ENCODE measurements at places on chromosomes 12 and 14.

- peak; percentile 65 for DNase-seq
Observed at GRCh38 chr12:13362260-13362841, 165.8 kb downstream of the EMP1 start.

- DNase-seq: no peak
Observed at GRCh38 chr12:5451251-5451650, 19.3 kb downstream of the NTF3 start.

DNA sequence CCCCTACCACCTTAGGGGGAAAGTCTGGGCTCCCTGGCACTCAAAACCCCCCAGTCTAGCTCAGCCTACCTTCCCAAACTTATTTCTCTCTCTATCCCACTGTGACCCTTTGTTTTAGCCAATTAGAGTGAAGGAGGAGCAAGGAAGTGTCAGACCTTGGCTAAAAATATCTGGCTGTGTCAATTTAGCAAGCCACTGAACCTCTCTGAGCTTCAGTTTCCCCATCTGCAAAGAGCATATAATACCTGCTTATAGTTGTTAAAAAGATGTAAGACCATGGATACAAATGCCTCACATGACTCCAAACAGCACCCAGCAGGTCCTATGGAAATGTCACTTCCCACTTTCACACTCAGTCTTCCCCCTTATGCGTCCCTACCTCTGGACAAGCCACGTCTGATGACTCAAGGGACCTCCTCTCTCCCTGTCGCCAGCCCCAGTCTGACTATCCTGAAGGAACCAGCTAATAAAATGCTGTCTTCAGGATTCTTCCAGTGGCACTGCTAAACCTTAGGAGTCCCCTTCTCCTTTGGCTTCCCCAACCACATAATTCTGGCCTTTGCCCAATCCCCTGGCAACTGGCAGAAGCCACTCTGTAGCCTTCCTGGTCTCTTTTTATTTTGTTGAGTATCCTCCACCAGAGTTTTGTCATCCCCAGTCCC lies 19.3 kb downstream of the FOXN3 start:
- no peak for DNase-seq

- DNase-seq: no peak
Observed at GRCh38 chr12:4034921-4035320, 161.7 kb upstream of the PARP11 start.

DNA sequence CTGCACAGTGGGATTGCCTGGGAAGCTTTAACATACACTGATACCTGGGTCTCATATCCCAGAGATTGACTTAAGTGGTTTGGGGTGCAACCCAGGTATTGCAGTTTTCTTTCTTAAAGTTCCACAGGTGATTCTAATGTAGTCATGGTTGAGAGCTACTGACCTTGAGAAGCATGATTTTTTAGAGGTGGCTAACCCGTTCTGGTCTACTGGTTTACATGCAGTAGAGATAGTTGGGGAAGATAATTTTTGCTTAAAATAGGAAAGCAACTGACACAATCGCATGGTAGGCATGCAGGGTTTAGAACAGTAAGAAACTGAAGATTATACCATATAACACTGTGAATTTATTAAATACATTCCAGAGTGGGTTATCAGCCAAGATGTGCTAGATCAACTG lies 134.2 kb upstream of the DNM1L start:
- no peak for DNase-seq

DNA sequence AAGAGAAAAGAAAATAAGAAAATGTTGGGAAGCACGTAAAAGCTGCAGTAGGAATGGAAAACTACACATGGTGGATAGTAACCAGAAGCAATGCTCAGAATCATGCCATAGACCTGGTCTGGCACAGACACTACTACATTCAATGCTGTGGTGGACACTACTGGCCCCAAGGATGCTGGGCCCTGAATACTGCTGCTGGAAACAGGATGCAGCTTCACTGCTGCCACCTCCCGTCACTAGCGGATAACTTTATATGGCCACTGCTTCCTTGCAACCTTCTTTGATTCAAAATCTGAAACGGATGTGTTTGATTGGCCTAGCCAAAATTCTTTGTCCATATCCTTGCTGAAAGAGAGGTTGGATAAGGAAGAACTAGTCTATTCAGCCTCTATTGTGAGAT lies 30.7 kb downstream of the ADCY6 start:
- DNase-seq: no peak

DNA sequence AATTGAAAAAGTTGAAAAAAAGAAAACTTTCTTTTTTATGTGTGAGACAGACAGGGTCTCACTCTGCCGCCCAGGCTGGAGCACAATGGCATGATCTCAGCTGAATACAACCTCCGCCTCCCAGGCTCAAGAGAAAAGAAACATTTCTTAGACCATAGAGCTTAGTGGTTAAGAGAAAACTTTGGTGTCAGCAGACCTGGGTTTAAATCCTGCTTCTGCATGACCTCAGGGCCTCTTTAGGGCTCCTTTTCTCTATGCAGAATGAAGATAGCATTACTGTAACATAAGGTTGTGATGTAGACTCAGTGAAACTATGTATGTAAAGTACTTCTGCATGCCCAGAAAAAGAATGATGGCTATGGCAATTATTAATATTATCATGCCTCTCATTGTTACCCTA lies 104.7 kb upstream of the NUDT4 start:
- no peak for DNase-seq

- DNase-seq: no peak
Observed at GRCh38 chr12:83622205-83622604, 935.5 kb downstream of the TMTC2 start.

GRCh38 chr12:60684988-60685655 lies 1089.3 kb downstream of the SLC16A7 start:
- no peak for DNase-seq

GRCh38 chr14:68888025-68888850 lies 90.9 kb downstream of the ACTN1 start:
- DNase-seq: no peak

DNA sequence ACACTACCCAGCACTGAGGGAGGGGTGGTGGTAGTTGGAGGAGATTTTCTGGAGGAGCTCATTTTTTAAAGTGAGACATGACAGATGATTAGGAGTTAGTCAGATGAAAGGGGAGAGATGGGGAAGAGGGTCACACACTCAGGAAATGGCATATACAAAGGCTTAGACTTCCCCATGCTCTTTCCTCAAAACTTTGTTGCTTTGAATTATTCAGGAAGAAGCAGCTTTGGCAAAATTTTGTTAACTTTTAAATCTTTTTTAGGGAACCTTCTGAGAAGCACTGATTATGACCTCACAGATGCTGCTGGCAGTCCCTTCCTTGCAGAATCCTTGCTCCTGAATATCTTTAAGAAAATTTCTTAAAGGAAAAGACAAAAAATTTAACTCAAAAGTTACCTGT lies 19.8 kb downstream of the ALDH6A1 start:
- no peak for DNase-seq

GRCh38 chr14:32559048-32559447 lies 229.9 kb downstream of the AKAP6 start:
- no peak for DNase-seq

GRCh38 chr14:70641548-70642302 lies at the start of gene TTC9:
TTC9 (plus strand) TSS chr14:70641916; CDS start chr14:70642130, 214 bp downstream.
- DNase-seq: peak; percentile 53

- peak; percentile 79 for DNase-seq
Observed at GRCh38 chr14:76152333-76152681, 585 bp downstream of the GPATCH2L start.

GRCh38 chr12:54016478-54016964 lies 7.7 kb downstream of the HOXC8 start:
- no peak for DNase-seq

- DNase-seq: no peak
Observed at GRCh38 chr12:131038961-131039950, 85.5 kb downstream of the ADGRD1 start.

DNA sequence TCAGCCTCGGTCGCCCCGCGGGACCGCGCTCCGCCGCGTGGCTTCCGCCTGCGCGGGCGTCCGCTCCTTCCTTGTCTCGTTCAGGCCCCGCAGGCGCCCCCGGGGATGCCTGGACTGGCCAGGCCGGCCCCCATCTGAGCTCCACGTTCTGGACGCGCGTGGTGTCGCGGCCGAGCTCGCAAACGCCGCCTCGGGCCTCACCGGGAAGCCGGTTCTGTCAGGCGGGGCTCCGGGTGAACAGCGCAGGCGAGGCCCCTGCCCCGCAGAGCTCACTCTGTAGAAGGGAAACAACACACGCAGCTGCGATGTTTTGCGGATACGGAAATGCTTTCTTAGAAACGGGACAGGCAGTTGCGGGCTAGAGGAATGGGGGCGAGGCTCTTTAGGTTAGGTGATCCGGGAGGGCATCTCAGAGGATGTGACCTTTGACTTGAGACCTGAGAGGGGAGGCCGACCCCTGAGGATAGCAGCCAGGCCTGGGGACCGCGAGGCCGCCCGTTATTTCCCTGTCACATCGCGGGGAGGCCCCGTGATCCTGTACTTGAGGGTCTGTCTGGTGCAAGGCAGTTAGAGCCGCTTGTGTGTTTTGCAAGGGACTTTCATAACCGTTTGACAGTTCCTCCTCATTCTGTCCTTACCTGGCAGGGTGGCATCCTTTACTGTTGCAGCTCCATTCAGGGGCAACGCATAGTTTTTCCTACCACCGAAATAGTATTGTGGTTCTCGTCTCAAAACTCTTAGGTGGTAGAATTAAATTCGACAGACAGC lies 584 bp downstream of the VRK1 start:
- peak; percentile 20 for DNase-seq

DNA sequence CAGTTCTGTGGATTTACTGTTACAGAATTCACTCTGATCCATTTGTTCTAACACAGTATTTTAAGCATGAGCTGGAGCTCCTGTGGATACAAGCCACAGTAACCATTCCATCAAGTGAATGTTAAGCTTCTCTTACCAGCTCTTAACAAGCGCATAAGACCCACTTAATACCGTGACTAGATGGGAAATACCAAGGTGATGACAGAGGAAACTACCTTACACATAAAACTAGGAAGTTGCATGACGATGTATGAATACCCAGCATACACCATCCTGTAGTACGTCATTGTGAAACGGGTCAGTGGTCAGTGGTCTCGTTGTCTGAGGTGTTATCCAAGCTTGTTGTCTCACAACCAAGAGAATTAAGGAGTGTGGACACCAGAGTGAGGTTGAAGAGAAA lies 2.0 kb upstream of the GALC start:
- peak; percentile 28 for DNase-seq

DNA sequence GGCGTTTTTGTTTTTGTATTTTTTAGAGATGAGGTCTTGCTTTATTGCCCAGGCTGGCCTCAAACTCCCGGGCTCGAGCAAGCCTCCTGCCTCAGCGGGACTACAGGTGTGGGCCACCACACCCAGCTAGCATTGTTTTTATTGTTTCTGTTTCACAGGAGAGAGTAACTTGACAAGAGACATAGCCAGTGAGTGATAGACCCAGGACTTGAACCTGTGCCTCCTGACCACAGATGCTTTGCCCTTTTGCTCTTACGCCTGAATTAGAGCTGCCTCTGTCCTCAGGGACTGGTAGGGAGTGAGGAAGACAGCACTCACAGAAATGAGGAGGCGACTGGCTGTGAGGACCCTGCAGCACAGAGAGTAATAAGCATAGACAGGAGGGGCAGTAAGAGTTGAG lies 2.3 kb downstream of the EVL start:
- no peak for DNase-seq

GRCh38 chr14:102496331-102496691 lies 13.3 kb downstream of the ANKRD9 start:
- no peak for DNase-seq

GRCh38 chr12:27555361-27555760 lies 31.4 kb downstream of the PPFIBP1 start:
- DNase-seq: no peak

DNA sequence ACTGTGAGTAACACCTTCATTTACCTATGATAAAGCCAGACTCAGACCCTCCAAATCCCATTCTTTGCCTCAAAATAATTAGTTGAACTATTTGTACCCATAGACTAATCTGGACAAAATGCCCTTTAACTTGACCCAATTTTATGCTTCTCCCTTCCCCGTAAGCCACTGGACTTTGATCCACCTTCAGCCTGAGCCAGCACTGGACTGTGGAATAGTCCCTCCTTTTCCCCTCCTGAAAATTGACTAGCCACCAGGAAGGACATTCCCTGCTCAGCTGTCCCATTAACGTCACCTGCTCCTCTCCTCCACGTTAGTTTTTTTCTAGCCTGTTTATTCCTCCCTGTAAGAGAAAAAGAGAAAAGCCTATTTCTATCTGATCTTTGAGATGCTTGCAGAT lies 10.3 kb downstream of the MED21 start:
- no peak for DNase-seq

DNA sequence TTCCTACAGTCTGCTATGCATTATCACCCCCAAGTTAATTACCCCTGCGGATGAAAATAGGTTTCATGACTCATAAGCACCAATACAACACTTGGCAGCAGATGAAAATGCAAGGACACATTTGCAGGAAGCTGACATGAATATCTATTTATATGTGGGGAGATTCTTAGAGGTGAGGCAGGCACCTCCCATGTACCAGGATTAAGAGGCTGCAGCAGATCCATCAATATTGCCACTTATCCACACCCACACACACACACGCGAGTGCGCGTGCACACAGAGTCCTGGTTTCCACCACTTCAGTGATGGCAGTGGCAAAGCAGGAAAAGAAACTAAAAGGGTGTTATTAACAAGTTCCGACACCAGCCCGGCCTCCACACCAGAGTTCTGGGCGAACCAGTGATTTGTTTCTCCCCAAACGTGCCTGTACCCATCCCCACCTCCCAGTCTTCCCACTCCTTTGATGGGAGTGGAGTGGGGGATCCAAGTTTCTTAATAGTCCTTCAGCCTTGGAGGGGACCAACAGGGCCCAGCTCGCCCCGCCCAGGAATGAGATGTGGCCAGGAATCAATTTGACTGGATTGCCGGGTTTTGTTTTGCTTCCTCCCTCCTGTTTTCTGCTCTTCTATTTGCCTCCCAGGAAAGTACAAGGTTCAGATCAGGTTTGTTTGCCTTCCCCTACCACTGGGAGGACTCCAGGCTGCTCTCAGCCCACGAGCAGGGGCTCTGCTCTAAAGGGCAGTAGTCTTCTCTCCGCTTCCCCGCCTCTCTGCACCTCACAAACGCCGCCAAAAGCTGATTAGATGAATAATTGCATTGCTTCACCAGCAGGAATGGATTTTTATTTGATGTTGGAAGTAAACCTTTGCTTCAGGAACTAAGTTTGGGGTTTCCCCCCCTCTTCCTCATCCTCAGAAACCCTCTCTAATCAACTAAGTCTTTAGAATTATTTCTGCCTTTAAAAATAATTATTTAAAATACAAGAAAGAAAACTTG lies 5.2 kb downstream of the IRF2BPL start:
- DNase-seq: no peak

All from GM10248 (cell line).